Caki2 (cell line): ENCODE measurements at places on chromosomes 13 and 19. TPM values are rescaled to one million over a fixed set of nuclear protein-coding genes. Genes with fewer than 3 reads are reported as not detected.

The COMMD6 gene
- total RNA-seq, result 107 and 140 TPM in 2 replicates

The ATP7B gene
- total RNA-seq, result 4.6 and 5.0 TPM in 2 replicates

The IRS2 gene
- 18.1 and 21.2 TPM in 2 replicates for total RNA-seq

The CNN1 gene
- not detected in 2 replicates for total RNA-seq

The PLPPR2 gene
- total RNA-seq, result 2.2 and 2.6 TPM in 2 replicates

The SYDE1 gene
- 21.7 and 31.3 TPM in 2 replicates for total RNA-seq

The GRIN3B gene
- total RNA-seq, result not detected in 2 replicates

The C13orf46 gene
- not detected in 2 replicates for total RNA-seq

The KIR2DL1 gene
- not detected in 2 replicates for total RNA-seq

The ATP4B gene
- total RNA-seq, result not detected in 2 replicates

The PPP1R12C gene
- 40.3 and 63.4 TPM in 2 replicates for total RNA-seq

The JOSD2 gene
- total RNA-seq, result 34.4 and 59.0 TPM in 2 replicates

The ZNF221 gene
- 2.7 and 20.4 TPM in 2 replicates for total RNA-seq

The ZFP36 gene
- 1.4 TPM in 1 of 2 replicates, not detected in the other for total RNA-seq

The PTH2 gene
- total RNA-seq, result not detected in 2 replicates

The UPF3A gene
- total RNA-seq, result 8.2 and 14.0 TPM in 2 replicates

The SEMA6B gene
- total RNA-seq, result 27.5 and 35.7 TPM in 2 replicates
